ENCODE measurements at places on chromosomes 11 and 22.

DNA sequence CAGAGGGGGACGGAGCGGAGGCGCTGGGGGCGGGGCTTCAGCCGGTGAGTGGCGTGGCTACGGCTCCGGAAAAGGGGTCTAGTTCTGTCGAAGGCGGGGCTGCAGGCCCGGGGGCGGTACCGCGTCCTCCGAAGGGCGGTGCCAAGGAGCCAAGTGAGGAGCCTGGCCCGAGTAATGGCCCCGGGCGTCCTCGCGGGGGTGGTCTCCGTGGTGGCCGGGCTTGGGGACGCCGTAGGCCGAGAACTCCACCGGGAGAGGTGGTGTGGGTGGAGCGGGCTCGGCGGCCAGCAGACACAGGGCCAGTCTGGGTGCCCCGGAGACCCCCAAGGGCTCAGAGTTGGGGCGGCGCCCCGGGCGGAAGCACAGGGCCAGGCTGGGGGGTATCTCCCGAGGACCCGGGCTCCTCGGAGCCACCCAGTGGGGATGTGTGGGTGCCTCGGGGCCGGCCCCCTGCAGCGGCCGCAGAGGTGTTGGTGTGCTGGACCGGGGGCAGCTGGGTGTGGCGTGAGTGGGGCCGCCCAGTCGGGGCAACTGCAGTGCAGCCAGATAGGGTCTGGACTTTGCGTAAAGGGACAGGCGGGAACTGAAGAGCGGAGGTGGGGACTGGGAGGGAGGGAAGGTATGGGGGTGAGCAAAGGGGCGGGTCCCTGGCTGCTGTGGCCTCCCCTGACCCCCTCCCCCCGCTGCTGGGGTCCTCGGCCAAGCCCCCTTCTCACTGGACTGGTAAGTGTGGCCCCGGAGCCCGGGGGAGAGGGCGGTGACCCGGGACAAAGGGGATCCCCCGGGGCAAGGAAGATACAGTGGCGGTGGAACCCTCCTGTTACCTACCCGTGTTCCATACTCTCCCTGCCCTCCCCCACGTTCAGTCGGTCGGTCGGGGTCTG is 838 bp downstream of the FKBP2 start:
- DNase-seq = no peak

DNA sequence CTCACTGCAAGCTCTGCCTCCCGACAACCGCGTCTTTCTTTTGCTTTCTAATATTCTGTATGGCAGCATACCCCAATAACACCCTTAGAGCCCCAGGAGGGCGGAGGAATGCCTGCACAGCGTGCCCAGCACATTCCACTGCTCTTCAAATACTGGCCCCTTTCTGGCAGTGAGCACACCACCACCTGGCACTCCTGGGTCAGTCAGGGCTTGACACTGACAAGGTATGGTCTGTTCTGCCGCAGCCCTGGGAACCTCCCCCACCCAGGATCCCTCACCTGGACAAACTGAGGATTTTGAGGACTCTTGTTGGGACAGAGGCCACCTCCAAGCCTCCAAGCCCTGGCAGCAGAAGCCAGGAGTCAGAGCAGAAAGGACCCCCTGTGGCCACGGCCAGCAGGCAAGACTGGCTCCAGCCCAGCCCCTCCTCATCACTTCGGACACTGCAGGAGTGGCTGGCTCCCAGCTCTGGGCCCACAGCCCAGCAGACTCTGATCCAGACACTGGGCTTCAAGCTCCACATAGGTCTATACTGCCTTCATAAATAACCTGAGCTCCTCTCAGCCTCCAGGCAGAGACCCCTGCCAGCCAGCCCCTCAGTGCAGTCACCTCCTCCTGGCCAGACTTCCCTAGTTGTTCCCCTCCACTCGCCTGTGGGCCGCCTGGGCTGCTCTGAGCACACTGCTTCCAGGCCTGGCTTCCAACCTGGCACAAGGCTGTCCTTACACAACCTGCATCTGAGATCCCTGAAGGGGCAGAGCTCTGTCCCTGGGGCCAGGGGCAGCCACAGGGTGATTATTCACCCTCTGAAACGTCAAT is 14.5 kb downstream of the CARS1 start:
- no peak for DNase-seq

DNA sequence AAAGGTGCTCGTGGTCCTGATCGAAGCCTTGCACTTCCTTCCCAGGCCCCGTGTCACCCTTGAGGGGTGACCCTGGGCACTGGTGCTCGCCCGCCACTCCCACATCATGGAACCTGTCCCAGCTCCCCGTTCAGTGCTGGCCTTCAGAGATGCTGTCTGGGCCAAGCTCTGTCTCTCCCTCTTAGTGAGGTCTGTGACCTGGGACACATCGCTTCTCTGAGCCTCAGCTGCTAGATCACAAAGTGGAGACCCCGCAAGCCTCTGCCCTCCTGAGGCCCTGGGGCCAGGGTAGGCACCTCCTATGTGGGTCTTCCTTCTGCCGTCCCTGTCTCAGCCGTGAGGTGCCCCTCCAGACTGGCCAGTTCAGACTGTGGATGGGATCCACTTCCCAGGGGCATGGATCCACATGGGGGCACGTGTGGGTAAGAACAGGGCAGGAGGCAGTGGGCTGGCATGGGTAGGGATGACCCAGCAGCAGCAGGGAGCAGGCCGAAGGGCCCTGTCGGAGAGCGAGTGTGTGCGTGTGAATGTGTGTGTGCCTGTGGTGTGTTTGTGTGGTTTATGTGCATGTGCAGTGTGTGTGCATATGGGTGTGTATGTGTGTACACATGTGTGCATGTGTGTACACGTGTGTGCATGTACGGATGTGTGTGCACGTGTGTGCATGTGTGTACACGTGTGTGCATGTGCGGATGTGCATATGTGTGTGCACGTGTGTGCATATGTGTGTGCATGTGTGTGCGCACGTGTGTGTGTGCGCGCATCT is 1073.7 kb downstream of the BRD1 start:
- no peak for DNase-seq

DNA sequence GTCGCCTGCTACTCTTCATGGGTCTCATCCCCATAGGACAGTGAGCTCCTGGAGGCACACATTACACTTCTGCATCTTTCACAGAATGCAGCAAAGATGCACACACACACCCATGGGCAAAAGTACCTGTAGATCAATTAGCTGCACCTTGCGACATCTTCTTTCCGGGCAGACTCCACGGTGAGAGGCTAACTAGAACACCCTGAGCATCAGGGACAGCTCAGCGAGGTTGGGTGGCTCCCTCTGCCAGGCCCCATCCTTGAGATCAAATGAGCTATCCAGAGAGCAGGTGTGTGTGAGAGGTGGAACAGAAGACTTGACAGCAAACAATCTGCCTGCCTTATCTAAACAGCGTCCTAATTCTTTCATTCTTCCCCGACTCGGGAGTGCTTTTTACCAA is 96.1 kb upstream of the BID start:
- DNase-seq = no peak

DNA sequence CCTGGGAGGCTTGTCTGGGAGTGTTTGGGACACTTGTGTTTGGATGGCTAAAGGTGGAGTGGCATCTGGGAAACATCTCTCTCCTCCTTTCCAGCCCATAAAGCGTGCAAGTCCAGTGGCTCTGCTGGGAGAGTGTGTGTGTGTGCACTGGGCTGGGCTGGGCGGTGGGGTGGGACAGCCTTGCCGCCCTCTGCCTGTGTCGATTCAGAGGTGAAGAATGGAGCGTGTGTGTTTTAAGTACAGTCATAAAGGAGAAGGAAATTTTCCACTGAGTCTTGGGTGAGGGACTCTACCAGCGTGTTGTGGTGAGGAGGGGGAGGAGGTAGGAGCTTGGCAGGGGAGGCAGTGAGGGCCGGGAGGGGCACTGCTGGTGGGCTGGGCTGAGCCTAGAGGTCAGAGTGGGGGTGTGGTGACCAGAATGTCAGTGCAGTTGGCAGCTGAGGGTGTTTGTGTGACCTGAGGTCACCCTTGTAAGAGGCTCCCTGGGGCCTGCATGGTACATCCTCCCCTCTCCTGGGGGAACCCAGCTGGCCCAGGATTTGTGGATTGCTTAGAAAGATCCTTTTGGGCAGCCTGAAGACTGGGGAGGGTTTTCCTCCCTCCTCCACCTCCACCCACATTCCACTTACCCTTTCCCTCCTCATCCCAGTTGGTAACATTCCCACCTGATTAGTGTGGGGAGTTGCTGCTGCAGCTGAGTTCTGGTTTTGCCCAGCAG is 1.7 kb downstream of the TIMP3 start:
- no peak for DNase-seq

- DNase-seq = no peak
Observed at GRCh38 chr22:39630721-39631120, 60.2 kb downstream of the CACNA1I start.

DNA sequence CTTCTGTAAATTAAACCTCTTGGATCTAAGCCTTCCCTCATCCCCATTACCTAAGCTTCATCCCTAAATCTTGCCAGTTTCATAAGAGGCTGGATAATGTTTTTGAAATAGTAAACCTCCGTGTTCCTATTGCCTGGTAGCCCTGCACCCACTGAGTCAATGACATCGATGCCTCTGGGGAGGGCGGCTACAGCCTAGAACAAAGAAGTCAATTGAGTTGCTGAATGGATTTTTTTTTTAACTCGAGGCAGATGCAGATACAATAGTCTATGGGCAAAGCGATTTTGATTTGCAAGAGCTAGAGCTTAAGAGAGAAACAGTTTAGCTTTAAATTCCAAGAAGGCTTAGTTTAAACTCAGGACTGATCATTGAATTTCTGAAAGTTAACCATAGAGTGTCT is 121.3 kb downstream of the NECTIN1 start:
- no peak for DNase-seq

DNA sequence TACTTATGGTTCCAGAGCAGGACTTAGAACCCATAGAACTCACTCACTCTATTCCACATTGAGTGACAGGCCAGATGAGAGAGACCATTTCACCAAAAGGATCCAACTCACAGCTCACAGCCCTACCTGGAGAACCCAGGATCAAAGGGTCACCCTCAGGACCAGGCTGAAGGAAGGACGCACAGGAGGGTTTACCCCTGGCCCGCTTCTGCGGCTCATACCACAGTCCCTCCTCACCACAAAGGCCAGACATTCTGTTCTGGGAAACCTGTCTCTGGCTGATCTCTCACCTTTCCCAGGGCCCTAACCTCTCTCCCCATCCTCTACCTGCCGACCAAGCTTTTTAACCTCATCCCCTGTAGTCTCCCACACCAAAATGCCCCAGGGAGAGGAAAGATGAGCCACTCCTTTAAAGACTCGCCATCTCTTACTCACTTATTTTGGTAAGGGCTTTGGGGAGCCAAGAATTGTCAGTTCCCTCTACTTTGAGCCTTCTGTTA is 4.7 kb downstream of the FOSL1 start:
- no peak for DNase-seq

DNA sequence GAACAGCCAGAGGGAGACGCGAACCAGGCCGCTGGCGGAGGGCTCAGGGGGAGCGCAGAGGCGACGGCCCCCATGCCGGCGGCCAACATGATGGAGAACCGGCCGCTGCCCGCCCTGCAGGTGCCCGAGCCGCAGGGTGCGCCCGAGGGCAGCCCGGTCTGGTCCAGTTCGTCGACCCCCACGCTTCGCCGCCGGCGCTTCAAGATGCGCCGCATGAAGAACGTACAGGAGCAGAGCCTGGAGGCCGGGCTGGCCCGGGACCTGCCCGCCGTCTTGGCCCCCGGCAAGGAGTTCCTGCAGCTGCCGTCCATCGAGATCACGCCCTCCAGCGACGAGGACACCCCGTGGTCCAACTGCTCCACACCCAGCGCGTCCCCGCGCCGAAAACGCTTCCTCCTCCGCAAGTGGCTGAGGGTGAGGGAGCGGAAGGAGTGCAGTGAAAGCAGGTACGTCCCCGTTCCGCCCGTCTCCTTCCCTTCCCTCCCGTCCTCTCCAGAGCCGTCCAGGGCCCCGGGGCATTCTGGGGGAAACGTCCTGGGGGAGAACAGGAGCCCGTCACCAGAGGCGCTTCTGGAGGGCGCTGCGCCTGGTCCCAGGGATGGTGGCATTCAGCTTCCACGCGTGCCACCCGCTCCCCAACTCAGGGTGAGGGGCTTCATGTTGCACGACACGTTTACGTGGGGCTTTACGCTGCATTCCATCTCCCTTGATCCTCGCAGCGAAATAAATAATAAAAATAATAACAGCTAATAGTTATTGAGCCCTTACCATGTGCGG is 840 bp downstream of the GRAMD1B start:
- DNase-seq = peak; percentile 23

DNA sequence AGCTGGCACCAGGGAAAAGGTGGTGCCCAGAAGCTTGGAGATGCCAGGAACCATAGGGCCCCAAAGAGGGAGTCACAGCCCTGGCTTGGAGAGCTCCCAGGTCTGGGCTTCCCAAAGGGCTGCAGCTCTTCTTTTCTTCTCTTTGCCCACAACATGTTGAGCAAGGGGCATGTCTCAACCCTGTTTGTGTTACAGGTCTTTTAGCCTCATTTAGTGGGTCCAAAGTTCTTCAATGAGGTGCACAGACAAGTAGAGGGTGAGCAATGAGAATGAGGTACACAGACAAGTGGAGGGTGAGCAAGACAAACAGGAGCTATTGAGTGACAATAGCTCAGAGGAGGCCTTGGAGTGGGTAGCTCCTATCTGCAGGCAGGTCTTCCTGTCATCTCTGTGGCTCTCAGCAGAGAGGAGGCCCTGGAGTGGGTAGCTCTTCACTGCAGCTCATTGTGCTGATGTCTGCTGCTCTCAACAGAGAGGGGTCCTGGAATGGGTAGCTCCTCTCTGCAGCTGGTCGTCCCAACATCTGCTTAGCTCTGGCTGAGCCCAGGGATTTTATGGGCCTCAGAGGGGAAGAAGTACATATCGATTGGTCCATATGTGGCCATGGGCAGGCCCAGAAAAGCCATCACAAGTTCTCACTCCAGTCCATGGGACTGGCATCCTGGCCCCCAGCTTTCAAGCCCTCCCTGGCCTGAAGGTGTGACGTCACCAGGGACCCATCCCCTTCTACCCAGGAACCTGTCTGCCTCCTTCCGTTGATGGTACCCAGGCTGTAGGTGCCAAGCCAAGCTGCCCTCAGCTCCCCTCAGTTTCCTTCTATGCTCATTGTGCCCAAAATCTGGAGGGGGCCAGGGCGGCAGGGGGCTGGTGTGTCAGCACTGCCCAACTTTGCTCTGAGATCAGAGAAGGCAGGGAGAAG is 34.9 kb downstream of the WBP2NL start:
- no peak for DNase-seq

DNA sequence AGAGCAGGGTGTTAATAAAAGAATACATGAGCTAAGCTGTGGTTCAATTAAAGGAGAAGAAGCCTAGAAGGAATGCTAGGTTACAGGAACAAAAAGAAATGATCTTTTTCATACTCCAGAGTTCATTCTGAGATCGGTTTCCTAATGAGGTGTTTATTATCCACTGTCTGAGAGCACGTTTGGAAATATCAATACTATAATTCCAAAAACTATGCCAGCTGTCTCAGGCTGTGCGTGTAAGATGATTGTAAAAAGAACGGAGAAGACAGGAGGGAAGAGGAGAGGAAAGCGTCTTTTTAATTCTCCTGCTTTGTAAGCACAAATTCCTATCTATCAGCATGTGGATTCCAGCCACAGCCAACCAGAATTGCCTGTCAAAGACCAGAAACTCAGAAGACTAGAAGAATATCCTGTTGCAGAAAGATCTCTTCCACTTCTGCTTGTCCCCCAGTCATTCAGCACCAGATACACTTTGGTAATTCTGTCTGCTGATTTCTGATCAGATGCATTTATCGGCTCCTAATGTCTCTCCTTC is 25.7 kb downstream of the APOL5 start:
- DNase-seq = no peak

- DNase-seq = no peak
Observed at GRCh38 chr22:29707471-29707870, 12.3 kb upstream of the CABP7 start.
